Fibroblast of skin of scalp (primary cell): ENCODE measurements at places on chromosomes 13 and 19.

GRCh38 chr13:110433014-110433413 is 125.9 kb downstream of the COL4A2 start:
- no peak for DNase-seq

- no peak for DNase-seq
Observed at GRCh38 chr19:2483084-2483483, 7.2 kb downstream of the GADD45B start.

GRCh38 chr19:7729211-7729610 is 2.7 kb downstream of the CLEC4G start:
- no peak for DNase-seq

- peak; percentile 60 for DNase-seq
Observed at GRCh38 chr13:23871616-23872220, 17.5 kb downstream of the MIPEP start.

- no peak for DNase-seq
Observed at GRCh38 chr19:29683009-29683408, 17.7 kb downstream of the PLEKHF1 start.

DNA sequence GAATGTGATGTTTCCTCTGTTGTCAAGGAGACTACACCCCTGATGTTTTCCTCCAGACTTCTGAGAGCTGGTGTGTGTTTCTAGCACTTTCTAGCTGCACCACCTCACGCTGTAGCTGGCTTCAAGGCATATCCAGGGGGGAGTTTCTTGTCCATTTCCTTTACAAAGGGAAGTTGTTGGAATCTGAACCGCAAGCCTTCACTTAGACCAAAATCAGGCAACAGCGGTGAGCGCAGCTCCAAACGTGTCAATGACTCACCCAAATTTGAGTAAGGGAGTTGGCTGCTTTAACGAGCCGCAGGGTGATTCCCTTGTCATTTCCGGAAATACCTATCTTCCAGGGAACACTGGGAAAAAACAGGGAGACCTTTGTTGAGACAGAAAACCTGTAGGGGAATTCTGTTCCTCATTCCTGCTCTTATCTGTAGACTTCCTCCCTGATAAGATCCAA is 2.5 kb downstream of the LDLR start:
- DNase-seq, result peak; percentile 89

DNA sequence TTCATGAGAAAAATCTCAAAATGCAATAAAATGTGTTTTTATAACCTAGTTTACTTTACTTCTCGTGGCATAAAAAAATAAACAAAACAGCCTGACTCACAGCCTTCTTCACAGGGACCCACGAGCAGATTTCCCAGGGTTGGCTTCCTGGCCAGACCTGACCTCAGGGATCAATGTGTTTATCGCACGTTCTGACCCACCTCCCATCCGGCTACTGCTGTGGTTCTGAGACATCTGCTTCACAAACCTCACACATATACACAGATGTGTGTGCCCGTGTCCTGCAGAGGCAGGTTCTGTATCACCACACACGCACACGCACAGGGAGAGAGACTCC is 118.3 kb downstream of the COL4A2 start:
- peak; percentile 43 for DNase-seq

DNA sequence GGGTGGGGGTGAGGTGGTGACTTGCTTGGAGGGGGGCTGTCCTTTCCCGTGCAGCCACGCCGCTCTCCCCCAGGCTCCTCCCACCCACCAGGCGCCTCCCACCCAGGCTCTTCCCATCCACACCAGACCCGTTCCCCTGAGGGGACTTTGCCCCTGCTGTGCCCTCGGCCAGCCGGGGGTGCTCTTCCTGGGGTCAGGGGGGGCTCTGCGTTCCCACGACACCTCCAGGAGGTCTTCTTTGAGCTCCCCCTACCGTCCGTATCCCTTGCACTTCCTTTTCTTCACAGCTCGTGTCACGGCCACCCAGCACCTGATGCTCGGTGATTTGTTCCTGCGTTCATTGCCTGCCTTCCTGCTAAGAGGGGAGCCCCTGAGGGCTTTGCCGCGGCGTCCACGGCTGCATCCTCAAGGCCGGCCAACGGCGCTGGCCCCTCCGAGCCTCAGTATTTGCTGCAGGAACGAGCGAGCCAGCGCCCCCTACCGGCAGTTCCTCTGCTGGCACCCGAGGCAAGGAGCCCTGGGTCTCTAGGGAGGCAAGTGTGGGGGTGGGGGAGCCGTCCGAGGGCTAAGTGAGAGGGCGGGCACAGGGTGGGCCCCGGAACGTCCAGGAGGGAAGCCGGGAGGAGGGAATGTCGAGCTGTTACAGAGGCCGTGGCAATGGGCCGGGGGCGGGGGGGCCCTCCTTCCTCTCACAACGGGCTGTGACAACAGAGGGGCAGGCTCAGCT is 11.8 kb downstream of the LRRC4B start:
- DNase-seq, result peak; percentile 69

- no peak for DNase-seq
Observed at GRCh38 chr13:111122056-111122455, 6.9 kb downstream of the ARHGEF7 start.

DNA sequence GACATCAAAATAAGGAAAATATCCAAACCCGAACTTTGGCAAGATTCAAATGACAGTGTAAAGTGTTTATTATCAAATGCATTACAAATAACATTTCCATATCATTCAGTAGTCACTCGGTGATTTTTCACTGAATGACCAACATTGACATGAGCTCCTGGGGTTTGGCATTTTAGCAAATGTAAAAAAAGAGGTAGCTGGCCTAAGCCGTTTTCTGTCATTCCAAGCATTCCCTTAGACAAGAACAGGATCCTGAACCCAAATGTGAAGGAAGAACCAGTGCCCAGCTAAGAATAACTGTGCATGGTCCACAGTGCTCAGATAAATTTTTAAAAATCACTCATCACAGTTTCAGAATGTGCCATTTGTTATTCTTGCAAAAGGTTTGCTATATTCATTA is 327.9 kb downstream of the GPC6 start:
- no peak for DNase-seq

DNA sequence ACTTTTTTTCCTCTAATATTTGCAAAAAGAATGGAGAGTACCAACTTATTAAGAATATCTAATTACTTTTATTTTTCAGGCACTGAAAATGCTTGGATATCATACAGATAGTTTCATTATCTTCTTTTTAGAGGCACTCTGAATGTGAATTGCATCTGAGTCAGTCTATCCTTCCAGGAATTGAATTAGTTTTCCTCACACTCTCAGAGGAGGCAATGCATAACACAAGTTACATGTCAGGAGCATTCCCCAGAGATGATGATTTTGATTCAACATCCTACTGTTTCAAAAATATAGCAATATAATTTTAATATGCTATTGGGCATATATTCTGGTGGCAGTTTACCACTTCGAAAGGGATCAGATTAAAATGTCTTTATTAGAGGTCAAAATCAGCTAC is 1315.4 kb downstream of the PCDH9 start:
- peak; percentile 80 for DNase-seq

- no peak for DNase-seq
Observed at GRCh38 chr19:46155237-46155636, 7.2 kb downstream of the IGFL2 start.
